Heart right ventricle (tissue), 16 donors: ENCODE measurements at places on chromosomes 3 and 15. TPM values are rescaled to one million over a fixed set of nuclear protein-coding genes. Genes with fewer than 3 reads are reported as not detected.

GRCh38 chr15:76674883-76675282 lies 230.3 kb downstream of the SCAPER start:
- DNase-seq, result no peak

GRCh38 chr15:68768321-68768720 lies 52.4 kb downstream of the ANP32A start:
- DNase-seq, result no peak

GRCh38 chr3:53303957-53304356 lies 43.4 kb downstream of the DCP1A start:
- DNase-seq, result no peak

DNA sequence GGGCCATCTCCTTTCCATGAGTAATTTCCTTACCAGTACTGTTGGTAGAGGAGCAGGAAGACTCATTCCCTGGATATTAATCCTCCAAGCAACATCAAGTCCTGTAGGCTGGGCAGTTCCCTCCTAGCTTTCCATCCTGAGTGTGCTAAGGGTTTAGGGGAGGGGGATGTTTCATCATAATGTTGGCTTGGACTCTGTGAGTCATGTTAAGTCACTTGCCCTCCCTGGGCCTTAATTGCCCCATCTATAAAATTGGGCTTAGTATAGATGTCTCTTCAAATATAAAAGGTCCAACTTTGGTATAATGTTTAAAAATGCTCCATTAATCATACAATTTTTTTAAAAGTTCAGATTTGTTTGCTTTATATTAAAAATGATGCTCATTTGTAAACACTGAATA lies 52.7 kb downstream of the TLE3 start:
- DNase-seq, result no peak

DNA sequence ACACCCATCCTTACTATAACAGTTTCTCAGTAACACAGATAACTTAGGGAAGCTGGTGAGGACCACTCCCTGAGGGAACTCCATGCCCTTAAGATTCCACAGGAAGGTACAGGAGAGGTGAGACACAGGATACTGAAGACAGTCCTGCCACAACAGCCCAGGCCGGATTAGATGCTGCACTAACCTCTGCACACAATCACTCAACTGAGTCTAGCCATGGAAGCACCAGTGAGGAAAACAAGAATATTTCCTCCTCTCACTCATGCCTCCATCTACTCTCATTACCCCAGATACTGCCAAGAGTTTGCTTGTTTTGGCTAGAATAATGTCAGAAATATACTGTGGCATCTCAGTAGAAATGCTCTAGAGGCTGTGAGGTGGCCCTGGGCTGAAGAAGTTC lies 3.7 kb downstream of the ANO10 start:
- no peak for DNase-seq

GPR156 gene
- 0.04 TPM for polyA plus RNA-seq

DNA sequence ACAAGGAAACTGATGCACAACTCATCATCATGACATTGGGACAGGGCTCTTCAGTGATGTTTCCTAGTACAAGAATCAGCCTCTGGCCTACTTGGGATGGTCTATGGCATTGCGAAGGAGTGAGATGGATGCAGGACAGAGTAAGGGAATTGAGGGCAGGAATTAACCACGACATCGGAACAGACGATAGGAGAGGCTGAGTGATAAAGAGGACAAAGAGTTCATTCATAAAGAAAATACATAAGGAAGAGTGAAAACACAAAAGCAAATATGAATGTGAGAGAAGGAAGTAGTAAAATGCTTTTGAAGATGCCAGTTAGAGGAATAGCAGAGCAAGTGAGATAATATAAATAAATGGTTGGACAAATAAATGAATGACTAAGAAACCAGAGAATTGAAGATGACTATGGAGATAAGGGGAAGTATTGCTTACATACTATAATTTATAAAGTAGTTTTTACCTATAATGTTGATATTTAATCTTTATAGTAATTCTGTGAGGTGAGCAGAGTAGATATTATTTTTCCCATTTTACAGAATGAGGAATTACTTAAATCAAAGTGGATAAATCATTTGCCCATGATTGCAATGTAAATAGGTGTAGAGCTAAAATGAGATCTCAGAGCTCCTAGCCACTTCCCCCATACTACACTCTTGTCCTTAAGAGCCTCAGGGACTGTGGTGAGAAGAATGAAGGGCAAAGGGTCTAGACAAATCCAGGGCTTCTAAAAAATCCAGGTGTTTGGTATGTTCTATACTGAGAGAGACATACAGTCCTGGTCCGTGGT lies 203.3 kb downstream of the DTWD1 start:
- DNase-seq, result no peak

ZNF860 gene
- 0.15 TPM for polyA plus RNA-seq

NTRK3 gene
- 5.6 TPM for polyA plus RNA-seq

DNA sequence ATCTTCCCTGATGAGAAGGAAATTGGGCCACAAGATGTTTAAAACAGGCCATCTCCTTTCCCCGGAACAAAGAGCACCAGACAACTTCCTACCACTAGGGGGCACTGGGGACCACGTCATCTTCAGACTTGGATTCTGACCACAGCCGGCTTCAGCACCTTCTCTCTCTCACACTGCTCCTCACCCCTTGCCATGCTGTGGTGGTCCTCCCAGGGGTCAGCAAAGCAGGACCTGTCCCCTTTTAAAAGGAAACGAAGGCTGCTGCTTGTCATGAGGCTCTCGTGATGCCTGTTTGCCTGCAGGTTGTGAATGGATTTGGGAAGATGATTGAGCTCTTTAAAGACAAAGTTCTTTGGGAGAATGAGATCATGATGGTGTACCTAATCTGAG lies 16.2 kb downstream of the RFT1 start:
- peak; percentile 61 for DNase-seq

ARPP21 gene
- not detected for polyA plus RNA-seq

DNA sequence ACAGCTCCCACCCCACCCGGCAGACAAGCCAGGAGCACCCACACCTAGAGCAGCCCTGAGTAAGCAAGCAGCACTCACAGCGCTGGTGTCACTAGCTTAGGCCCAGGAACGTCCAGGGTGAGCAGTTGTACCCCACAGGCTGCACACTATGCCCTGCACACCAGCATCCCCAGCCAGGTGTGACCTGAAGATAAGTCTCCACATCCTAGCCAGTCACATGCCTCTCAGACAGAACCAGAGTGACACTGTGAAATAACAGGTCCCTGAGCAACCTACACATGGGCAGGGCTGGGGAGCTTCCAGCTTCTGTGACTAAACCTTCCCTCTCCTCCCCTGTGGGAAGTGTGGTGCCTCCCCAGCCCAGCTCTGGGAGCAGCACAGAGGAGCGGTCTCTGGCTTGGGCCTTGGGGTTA lies 253.6 kb downstream of the UACA start:
- DNase-seq, result no peak

- DNase-seq, result no peak
Measured at GRCh38 chr3:69540706-69541581, 155.1 kb upstream of the FRMD4B start.

DNA sequence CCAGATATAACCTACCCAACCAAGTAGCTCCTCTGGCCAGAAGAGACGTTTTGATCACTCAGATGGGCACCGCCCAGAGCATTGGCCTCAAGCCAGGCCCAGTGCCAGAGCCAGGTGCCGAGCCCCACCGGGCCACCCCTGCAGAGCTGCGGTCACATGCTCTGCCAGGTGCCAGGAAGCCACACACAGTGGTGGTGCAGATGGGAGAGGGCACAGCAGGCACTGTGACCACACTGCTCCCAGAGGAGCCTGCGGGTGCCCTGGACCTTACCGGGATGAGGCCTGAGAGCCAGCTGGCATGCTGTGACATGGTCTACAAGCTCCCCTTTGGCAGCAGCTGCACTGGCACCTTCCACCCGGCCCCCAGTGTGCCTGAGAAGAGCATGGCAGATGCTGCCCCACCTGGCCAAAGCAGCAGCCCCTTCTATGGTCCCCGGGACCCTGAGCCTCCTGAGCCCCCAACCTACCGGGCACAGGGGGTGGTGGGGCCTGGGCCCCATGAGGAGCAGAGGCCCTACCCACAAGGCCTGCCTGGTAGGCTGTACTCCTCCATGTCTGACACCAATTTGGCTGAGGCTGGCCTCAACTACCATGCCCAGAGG lies 19.1 kb upstream of the APEH start:
- DNase-seq, result no peak

- no peak for DNase-seq
Measured at GRCh38 chr15:101240358-101240757, 11.5 kb downstream of the CHSY1 start.

HRG gene
- not detected for polyA plus RNA-seq

DNA sequence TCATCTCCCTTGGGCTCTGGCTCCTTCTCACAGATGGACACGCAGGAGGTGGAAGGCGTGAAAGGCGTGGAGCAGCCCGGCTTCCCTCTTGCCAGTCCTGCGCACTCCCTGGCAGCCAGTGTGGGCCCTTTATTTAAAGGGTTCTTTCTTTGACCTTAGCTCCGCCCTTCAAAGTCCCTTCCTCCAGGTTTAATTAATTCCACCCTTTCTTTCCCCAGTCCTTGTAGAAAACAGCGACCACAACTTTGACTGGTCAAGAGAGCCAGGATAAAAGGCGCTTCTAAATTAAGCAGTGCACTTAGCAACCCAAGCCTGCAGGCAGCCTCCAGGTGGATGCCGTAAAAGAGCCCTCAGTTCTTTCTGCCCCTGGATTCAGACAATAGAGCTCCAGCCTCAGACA lies at the start of gene HDC:
TSS of gene HDC (minus strand) at position 107 of the 400 bp plus-strand sequence. CDS start at position 4, 103 bp downstream.
- no peak for DNase-seq

DNA sequence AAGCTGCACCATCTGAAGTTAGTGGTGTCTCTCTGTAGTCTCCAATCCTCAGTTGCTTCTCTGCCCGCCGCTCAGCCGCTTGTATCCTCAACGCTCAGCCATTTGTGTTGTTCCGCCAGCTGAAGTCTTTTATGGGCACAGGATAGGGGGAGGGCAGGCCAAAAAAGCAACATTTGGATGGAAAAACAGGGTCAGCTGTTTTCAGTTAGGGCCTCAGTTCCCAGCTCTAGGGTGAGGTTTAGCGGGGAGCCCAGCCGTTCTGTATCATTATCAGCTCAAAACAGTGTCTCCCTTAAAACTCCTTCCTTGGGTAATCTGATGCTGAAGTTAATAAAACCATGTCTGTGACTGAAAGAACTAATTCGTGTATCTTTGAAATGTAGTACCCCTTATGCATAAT lies 329.5 kb upstream of the AZI2 start:
- DNase-seq, result no peak

- DNase-seq, result no peak
Measured at GRCh38 chr3:53069422-53070068, 23.7 kb upstream of the SFMBT1 start.

DNA sequence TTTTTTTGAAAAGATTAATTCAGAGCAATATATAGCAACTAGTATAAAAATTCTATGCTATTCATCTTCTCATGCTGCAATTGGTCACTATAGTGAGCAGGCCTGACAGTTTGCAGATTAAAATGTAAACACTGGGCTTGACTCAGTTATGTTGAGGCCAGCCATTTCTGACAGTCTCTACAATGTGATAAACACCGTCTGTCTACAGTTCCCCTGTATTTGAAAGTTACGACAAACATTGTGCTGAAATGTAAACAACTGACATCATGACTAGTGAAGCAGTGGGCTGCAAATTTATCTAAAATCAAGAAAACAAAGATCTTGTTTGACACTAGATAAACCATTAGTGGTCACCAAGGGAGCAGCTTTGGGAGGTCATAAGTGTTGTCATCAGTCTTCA lies 197.4 kb downstream of the ISL2 start:
- no peak for DNase-seq

ROBO2 gene
- polyA plus RNA-seq, result 0.10 TPM

- DNase-seq, result no peak
Measured at GRCh38 chr3:41426485-41426884, 227.2 kb downstream of the CTNNB1 start.

DNA sequence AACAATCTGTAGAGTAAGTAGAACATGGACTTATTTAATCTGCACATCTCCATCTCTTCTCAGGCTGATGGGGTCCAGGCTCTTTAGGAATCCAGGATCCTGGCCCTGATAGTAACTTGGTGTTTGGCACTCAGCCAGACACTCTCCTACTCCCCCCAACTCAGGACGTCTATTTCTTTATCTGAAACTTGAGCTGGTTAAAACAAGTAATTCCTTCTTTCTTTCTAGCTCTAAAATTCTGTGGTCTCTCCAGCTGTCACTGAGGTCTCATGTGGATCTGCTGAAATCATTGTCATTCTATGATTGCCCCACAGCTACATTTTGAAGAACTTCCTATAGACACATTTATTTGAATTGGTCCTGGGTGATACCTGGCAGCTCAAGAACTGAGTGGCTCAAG lies 59.0 kb downstream of the TP63 start:
- DNase-seq, result no peak

CFAP92 gene
- polyA plus RNA-seq, result 0.44 TPM

- DNase-seq, result no peak
Measured at GRCh38 chr3:196292286-196292923, 4.9 kb upstream of the PCYT1A start.

GRCh38 chr3:73461547-73461946 lies 163.2 kb downstream of the PDZRN3 start:
- peak; percentile 36 for DNase-seq

SCAMP5 gene
- 0.73 TPM for polyA plus RNA-seq

GRCh38 chr3:162641907-162642306 lies 1145.3 kb downstream of the OTOL1 start:
- no peak for DNase-seq

DNA sequence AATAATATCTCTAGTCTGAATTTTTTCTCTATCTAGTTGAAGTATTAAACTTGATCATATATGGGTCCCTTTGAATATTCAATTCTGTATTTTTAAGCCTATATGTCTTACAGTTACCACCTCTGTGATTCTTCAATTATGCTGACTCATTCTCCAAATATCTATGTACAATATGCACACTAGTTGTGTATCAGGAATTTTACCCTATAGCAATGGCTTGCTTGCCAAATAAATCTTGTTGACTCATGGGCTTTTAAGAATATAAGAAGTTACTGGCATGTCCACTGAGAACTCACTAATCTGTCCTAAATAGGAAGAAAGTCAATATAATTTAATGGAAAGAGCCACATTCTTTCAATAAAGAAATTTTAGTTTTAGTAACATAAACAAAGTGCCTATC lies 656.3 kb downstream of the RBMS3 start:
- DNase-seq, result no peak

- no peak for DNase-seq
Measured at GRCh38 chr3:172536993-172537419, 13.8 kb upstream of the TNFSF10 start.

DNA sequence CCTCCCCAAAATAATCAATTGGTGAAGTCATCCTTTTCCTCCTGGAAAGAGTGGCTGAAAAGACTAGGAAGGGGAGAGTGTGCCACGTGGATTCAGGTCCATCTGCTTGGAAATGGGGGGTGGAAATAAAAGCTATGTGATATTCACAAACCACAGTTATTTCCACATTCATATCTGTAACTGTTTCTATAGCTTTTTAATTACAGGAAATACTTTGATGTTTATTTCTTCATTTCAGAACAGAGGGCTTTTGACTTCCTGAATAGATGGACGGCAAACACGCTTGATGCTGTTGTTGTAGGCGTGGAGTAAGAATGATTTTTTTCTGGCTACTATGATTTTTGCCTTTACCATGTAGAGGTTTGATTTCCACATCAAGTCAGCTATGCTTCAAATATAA lies 10.1 kb downstream of the AADACL2 start:
- no peak for DNase-seq

DNA sequence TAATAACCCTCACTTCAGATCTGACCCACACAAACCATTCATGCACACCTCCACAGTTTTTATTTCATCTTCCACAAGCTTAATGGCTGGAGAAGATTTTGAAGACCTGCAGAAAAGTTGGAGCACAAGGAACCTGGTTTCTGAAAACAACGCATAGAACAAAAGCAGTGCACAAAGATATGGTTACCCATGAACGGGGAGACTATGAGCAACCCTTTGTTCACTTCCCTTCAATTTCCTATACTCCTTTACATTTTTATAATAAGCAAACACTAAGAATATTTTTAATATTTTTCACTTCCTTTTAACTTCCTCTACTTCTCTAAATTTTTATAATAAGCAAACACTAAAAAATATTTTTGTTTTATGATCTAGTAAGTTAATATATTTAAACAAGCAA lies 103.5 kb upstream of the UBE2E2 start:
- no peak for DNase-seq
